Germinal center (tissue), 1 donor: ENCODE measurements at places on chromosomes 1 and 21.

- DNase-seq, result peak; percentile 44
Observed at GRCh38 chr1:45033356-45033755, 21.3 kb downstream of the UROD start.

- DNase-seq, result no peak
Observed at GRCh38 chr1:161073474-161074121, 3.9 kb upstream of the ARHGAP30 start.

- DNase-seq, result no peak
Observed at GRCh38 chr1:11528611-11529261, 49.8 kb downstream of the DISP3 start.

DNA sequence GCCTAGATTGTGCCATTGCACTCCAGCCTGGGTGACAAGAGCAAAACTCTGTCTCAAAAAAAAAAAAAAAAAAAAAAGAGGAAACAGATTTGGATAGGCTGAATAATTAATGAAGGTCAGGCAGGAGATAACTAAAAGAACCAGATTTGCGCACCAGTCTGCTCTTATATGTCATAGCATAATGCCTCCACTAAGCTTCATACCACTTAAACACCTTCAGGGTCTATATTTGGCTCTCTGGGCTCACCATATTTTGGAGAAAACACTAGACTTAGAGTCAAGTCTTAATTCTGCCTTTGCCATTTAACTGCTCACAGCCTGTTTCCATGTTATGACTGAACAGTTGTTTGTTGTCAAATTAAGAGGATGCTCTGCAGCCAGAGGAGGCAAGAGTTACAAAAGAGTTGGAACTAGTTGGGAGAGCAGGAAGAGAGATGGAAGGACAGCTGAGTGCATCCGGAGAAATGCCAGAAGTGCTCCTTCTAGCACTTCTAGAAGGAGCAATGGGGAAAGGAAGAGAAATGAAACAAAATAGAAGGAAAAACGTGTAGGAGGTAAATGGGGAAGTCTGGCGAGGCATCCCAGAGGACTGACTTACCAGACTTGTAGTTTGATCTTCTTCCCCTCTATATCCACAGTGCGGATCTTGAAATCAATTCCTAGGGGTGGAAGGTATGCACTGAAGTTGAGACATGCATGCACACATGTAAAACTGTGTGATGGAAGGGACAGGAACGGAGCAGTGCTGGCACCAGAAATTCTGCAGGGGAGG is 1.8 kb downstream of the RAB13 start:
- DNase-seq, result no peak

GRCh38 chr1:32404946-32405345 is 10.7 kb upstream of the BSDC1 start:
- no peak for DNase-seq

DNA sequence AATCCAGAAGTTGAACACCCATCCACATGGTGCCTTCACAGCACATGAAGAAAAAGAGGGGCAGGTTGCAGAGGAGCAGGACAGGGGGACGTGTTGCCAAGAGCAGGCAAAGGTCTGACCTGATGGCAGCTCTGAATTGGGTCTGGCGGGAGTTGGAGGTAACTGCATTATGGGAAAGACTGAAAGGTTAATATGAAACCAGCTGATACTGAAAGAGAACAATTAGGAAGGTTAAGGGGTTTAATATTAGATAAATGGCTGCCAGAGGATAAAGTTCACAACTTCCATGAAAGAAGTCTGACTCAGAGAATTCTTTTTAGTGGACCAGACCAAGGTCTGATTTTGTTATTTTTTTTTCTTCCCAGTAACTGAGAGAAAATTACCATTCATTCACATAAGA is 76.1 kb downstream of the CD58 start:
- no peak for DNase-seq

GRCh38 chr1:221174330-221174993 is 295.2 kb downstream of the HLX start:
- DNase-seq, result no peak

- DNase-seq, result no peak
Observed at GRCh38 chr1:35692317-35692716, 26.4 kb downstream of the C1orf216 start.

- DNase-seq, result no peak
Observed at GRCh38 chr1:234222561-234223280, 150.5 kb upstream of the COA6 start.

GRCh38 chr1:33725037-33725436 is 138.8 kb upstream of the HMGB4 start:
- DNase-seq, result no peak

DNA sequence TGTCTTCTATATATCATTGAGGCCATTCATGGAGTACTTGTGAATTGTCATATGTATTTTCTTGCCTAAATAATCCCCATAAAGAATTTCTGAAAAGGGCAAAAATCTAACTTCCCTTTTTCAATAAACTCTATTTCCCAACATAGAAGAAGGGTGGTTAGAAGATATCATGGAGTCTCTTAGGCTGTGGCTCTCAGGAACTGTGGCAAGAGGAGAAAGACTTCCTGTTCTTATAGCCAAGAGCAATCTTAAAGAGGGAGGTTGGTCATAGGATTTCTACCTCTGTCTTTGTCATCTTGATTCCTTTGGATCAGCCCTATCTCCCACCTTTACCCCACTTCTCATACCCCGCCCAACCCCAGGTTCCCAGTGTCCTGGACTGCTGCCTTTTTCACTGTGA is 175.8 kb downstream of the TYW3 start:
- DNase-seq, result no peak

- DNase-seq, result no peak
Observed at GRCh38 chr1:90995311-90995894, 26.4 kb downstream of the ZNF644 start.

GRCh38 chr1:184972315-184973055 is 1.8 kb downstream of the NIBAN1 start:
- DNase-seq, result no peak

GRCh38 chr1:167987174-167987573 is 50.3 kb upstream of the MPC2 start:
- no peak for DNase-seq

- DNase-seq, result no peak
Observed at GRCh38 chr1:6795661-6796060, 10.4 kb downstream of the CAMTA1 start.

GRCh38 chr1:237713916-237714315 is 176.8 kb downstream of the ZP4 start:
- no peak for DNase-seq

DNA sequence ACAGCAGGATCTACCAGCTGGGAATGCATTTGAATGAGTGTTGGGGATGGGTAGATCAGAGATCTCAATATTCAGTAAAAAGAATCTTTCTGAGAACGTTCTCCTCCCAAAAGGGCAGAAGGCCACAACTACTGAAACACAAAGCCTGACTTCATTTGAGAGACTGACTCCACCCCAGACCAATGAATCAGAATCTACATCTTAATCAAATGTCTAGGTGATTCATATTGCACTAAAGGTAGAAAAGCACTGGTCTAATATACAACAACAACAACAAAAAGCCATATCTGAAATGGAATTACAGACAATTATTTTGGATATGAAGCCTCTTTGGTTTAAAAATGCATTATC is 123.9 kb downstream of the SMYD3 start:
- no peak for DNase-seq

DNA sequence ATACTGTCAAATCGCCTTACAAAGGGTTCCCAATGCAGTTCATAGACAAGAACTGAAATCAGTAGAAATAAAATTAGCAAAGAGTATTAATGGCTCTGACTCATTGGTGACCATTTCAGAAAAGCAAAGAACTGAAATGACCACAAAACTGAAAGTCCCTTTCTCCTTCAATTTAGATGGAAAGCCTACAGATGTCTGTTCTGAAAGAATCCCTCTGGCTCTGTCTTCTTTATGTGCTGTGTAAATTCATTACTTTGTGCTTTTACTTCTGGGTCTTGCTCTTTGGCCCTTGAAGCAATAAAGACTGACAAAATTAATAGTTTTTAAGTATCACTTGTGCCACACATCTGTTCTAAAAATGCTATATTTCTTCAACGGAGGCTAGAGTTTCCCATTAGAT is 62.7 kb upstream of the GPR89A start:
- no peak for DNase-seq

- no peak for DNase-seq
Observed at GRCh38 chr1:34060901-34061415, 104.1 kb downstream of the CSMD2 start.
